ENCODE measurements at places on chromosomes 16 and 17.

- DNase-seq: no peak
Observed at GRCh38 chr16:65126845-65127624, 5.2 kb upstream of the CDH11 start.

DNA sequence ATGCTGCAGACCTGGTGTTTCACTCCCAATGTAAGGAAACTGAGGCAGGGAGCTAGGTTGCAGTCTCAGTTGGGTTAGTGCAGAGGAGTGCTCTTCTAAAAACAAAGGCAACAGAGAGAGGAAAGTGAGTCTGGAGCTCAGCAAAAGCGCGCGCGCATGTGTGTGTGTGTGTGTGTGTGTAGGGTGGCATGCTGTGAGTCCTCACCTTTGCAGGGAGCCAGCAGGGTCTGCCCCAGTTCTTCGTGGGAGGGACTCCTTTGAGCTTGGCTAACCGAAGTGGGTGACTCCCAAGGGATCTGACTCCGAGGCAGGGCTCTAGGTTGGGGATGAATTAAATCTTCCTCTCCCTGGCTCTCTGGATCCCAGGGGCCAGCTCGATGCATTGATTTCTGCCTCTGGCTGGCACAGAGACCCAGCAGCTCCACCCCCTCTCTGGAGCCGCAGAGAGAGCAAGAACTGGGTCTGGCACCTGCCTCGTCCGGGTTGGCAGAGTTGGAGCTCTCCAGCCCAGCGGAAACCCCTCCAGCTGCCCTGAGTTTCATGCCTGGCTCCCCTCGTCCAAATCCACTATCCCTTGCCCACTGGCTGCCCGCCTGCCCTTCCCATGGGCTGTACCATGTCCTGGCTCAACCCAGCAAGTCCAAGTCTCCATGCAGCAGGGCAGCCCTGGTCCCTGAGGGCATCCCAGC is 1.3 kb upstream of the BTBD17 start:
- DNase-seq: no peak

DNA sequence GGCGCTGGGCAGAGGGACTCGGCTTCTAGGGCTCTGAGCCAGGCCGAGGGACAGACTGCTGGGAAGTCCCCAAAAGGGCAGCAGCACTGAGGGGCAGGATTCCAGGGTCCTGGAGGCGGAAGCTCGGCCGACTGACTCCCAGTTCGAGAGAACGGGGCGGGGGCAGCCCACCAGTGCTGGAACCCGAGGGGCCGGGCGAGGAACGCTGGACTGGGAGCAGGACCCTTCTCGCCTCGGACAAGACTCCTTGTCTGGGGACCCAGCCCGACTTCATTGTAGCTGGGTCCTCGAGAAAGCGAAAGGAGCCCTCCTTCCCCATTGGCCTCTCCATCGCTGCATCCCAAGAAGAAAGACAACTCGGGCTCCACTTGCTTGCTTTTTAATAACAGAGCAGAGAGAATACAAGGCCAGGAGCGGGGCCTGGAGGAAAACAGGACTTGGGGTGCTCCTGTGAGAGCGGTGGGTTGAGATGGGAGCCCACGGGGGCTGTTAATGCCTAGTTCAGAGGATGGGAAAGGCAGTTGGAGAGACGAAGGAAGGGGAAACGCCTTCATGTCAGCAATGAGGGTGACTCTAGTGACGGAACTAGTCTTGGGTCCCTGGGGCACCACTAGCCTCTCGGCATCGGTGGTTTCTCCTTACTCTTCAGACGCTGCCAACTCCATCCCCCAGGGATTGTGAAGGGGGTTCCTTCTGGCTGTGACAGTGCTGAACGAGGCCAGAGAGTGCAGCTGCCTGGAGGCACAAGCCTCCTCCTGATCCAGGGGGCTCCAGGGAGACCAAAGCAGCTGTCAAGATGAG is 492 bp upstream of the CAMTA2 start:
- no peak for DNase-seq

- no peak for DNase-seq
Observed at GRCh38 chr16:89354325-89354724, 136.0 kb downstream of the ANKRD11 start.

DNA sequence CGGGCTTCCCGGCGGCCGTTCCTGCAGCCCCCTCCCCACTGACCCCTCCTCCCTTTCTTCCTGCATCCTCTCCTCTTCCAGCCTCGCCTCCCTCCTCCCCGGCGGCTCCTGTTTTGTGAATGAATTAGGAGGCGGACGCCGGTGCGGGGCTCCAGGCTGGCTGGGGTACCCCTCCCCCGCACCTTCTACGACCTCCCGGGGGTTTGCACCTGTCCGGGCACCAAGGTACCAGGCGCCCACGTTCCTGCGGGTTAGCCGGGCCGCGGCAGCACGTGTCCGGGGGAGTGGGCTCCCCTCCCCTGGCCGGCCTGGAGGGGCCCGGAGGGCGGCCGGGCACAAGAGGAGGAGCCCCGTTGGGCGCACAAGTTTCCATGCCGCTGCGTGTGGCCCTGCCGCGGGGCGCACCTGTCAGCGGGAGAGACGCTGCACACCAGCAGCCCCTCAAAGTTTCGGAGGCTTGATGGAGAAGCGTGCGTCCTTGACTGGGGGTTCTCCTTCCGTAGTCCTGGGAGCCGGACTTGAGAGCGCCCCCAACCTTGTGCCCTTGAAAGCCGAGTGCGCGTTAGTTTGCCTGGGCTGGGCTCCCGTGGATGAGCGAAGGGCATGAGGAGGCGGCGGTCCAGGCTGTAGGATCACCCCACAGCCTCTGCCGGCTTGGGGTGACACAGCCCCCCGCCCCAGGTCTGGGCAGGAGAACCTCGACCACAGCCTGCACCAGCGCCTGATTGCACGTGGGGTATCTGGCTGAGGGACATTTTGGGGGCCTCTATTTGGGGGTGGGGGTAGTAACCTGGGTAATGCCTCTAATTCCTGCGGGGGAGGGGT is 1.2 kb downstream of the HAS3 start:
- DNase-seq: no peak

All from activated CD8-positive, alpha-beta memory T cell treated with anti-CD3 and anti-CD28 coated beads for 4 hours (primary cell).